ENCODE measurements at places on chromosomes 11 and 22.
A peak's percentile ranks its signal among the peaks of the same experiment; 100 is the strongest.

- DNase-seq = no peak
Observed at GRCh38 chr22:50701076-50701419, 28.4 kb downstream of the SHANK3 start.

DNA sequence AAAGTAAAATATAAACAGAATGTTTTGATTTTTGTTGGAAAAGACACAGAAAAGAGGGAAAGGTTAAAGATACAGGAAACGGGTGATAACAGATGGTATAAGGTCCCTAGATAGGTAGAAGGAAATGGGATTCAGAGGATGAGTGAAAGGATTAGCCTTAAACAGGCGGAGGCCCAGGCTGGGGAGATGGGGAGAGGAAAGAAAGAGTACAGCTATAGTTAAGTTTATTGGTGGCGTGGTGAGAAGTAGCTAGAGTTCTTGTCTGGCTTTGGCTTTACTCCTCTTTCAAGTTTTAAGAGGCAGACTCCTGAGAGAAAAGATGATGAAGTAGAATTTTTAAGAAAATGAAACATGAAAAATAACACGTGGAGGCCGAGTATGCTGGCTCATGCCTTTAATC, 13.7 kb downstream of the ZBTB44 start:
- no peak for DNase-seq

- no peak for DNase-seq
Observed at GRCh38 chr22:43293259-43293654, 49.9 kb downstream of the SCUBE1 start.

DNA sequence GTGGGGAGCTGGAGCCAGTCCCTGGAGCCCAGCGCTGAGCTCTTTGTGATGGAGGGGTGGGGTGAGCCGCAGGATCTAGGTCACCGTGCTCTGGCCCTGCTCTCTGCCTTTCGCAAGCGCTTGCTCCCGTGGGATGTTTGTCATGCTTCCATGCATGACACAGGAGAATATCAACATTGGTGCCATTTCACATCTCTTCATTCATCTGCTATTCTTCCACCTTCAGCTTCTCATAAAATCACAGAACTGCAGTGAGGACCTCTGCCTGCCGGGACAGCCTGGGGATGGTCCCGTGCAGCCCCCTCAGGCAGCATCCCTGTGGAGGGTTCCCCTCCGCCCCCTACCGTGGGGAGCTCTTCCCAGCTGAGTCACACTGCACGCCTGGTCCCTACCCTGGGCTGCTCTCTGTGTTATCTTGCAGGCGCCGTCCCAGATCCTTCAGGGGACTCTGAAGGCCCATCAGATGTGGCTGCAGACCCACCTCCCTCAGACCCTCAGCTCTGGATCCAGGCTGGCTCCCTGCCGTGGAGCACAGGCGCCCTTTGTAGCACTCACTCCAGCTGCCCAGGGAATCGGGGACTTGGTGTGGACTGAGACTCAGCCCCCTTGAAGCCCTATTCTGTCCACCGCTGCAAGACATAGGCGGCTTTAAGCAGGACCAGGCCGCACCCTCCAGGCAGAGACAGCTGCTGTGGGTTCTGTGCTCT, 5.1 kb upstream of the SEPTIN5 start:
- DNase-seq = no peak

GRCh38 chr11:123973816-123974215, 3.8 kb downstream of the OR10S1 start:
- DNase-seq = no peak

DNA sequence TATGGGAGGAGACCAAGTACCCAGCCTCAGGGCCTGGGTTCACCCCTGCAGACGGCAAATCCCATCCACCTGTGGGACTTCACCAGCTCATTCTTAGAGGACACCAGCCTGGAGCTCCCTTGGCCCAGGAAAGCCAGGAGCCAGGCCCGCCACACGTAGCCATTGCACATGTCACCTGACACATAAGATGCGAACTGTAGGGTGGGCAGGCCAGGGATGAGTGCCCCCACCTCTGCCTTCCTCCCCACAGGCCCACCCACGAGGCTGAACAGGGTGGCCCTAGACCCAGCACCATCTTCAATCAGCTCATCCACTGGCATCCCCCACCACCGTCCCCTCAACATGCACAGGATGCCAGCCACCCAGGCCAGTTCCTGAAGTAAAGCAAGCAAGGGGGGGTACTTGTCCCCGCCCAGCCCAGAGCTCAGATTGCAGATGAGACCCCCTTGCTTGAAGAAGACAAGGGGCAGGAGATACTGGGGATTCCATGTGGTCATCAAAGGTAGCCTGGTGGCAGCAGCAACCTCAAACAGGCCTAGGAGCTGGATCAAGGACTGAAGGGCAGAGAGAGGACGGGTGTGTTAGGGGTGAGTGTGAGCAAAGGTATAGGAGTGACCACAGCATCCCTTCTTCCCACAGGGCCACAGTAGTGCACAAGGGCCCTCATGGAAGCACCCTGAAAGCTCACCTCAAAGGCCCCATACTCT, 45.6 kb downstream of the IGLL5 start:
- DNase-seq = no peak

GRCh38 chr11:78706551-78706950, 131.9 kb upstream of the NARS2 start:
- DNase-seq = no peak

DNA sequence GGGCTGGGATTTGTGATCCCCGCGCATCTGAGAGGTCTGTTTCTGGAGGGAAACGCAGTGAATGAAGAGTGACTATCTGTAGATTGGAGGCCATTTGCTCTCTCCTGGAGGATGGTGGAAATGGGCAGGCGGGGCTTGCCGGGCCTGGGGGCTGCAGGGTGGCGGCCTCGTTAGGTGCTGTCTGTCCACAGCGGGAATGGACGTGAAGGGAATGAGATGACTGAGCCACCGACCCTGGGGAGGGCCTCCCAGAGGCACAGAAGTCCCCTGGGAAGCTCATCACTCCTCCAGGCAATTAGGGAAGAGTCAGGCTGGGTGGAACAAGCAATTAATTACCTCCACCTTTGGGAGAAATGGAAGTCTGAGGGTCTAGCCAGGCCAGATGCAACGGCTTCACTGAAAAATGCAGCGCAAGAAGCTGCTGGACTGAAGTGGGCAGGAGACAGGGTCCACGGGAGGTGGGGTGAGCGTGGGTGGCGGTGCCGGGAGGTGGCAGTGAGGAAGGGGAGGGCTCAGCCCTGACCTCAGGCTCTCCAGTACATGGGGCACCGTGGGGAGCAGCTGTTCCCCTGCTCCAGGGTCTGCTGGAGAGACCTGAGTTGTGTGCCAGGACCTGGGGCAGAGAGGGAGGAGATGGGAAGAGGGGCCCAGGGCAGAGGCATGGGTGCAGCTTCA, 524.5 kb downstream of the BRD1 start:
- DNase-seq = no peak

DNA sequence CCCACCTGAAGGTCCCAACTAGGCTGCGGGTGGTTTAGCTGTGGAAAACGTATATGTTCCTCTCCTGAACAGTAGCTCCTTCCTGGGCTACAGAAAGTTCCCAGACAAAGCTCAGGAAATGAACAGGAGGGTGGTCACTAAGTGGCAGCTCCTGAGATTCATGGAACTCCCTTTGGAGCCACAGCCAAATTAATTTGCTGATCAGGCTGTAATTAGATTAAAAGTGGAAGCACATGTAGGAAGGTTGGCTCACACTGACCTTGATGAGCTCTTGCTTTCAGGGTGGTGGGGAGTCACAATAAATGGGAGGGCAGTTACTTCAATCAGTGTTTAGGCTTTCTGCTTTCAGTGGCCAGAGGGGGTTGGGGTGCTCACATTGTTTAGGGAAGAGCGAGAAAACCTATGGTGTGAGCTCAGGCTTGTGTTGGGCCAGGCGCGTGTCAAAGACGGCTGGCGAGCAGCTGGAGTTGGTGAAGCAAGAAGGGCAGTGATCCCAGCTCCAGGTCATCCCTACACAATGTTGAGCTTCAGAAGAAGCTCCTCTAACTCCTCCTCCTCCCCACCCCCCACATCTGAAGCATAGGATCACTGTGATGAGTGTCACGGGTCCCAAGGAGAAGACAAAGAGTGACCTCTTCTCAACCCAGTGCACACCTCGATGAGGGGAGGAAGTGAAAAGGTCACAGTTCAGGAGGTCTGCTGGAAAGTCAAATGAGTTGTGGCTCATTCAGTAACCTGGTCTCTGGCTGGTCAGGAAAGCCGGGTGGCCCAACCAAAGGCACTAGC, 42.5 kb downstream of the CLPB start:
- DNase-seq = no peak

DNA sequence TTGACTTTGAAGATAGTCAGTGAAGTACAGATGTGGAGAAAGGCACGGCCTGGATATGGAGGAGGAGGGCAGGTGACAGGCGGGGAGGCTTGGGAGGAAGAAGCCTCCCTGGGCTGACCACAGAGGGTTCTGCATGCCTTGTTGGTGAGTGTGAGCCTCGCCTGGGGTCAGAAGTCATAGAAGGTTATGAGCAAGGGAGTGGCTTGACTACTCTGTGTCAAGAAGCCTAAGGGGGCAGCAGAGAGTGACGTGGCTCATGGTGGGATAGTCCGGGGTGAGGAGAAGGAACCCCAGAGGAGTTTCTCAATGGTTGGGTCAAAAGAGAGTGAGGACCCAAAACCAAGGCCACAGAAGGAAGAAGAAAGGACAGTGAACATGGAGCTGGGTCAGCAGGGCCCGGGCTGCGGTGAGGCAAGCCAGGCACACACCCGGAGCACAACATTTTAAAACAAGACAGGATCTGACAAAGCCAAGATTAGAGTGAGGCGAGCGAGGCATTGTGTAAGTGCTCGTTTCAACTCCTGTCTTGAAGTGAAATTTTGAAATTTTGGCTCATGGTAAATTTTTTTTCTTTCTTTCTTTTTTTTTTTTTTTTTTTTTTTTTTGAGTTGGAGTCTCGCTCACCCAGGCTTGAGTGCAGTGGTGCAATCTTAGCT, 31.9 kb downstream of the PDGFB start:
- DNase-seq = peak; percentile 45

- no peak for DNase-seq
Observed at GRCh38 chr11:64331569-64332371, 8.2 kb upstream of the CCDC88B start.

GRCh38 chr11:16778876-16779275, 40.4 kb downstream of the C11orf58 start:
- DNase-seq = no peak

DNA sequence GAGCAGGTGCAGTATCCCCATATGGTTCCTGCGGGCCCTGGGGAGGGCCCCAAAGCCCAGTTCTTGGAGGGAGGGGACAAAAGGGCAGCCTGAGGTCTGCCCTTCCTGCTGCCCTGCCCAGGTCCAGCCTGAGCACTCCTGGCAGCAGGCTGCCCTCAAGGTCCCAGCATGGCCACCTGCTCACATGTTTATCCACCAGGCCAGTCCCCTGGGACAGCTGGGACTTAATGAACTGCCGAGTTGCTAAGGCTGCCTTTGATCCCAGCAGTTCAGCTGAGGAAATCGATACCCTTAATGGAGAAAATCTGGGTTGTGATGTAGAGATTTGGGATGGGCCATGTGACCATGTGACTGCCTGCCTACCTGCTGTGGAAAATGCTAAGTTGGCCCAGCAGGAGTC, 146.2 kb downstream of the TRIM29 start:
- no peak for DNase-seq

DNA sequence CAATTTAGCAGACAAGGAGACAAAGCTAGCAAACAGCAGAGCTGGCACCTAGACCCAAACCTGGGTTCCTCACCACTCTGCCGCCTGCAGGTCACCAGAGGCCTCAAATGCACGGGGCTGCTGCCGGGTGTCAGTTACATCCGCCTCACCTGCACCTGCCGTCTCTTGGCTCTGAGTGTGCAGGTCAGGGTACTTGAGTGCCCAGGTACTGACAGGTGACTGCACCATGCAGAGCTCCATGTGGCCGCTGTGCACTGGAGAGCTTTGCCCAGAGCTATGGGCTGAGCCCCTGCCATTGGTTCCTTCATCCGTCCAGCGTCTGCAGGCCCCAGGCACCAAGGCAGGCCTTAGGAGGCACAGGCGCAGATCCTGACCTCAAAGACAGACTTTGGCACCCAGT, 35.0 kb downstream of the PDGFB start:
- no peak for DNase-seq

DNA sequence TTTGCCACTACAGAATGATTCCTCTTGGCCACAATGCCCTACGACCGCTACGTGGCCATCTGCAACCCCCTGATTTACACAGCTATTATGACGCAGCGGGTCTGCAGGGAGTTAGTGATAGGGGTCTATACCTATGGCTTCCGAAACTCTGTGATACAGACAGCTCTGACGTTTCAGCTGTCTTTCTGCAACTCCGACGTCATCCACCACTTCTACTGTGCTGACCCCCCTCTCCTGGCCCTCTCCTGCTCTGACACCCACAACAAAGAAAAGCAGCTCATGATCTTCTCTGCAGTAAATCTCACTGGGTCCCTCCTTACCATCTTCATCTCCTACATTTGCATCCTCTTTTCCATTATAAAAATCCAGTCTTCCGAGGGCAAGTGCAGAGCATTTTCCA, 52.3 kb upstream of the OR5P2 start:
- no peak for DNase-seq

DNA sequence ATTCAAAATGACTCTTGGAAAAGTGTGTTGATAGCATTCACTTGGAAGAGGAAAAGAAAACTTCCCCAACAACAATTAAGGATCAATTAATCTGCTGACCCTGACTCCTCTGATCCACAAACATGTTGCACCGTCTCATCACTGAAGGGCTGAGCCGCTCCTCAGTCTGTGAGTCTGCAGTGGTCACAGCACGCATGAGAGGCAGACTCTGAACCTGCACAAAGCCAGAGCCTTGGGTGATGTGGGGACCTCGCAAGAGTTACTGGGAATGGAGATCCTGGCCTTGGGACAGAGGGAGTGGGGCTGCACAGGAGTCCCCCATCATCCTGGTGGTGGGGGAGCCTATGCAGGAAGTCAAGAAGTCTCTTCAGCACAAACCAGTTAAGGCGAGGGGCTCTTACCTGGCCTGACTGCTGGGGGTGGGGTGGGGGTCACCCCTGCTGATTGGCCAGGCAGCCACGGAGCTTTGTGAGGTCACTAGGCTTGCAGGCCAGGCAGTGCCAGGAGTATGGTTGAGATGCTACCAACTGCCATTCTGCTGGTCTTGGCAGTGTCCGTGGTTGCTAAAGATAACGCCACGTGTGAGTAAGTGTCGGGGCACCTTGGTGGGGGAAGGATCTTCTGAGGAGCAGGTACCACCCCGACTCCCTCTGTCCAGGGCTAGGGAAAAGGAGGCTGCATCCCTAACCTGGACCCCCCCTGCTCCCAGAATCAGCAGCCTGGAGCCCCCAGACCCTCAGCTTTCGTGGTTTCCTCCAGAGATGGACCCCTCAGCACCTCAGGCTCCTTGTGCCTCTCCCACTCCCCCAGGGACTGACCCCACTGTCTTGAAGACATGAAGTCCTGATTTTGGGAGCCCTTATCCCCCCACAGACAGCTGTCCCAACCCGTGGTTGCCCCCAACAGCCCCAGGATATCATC, at the start of gene ACR:
ACR (plus strand) TSS at position 477 of the 921 bp plus-strand sequence; CDS start at position 509, 32 bp downstream.
- DNase-seq = no peak

- DNase-seq = no peak
Observed at GRCh38 chr11:109762546-109762945, 330.6 kb upstream of the ZC3H12C start.

GRCh38 chr11:2400762-2401435, 349 bp downstream of the TSSC4 start:
- DNase-seq = peak; percentile 29

- peak; percentile 45 for DNase-seq
Observed at GRCh38 chr11:70772950-70773349, 374.6 kb downstream of the CTTN start.

GRCh38 chr11:93984196-93984567, 37.0 kb upstream of the HEPHL1 start:
- no peak for DNase-seq
